Activated CD8-positive, alpha-beta memory T cell treated with anti-CD3 and anti-CD28 coated beads, Interleukin-2, amount 10 ng/mL, durations not matched to agents 7 days and 5 days (primary cell): ENCODE measurements at places on chromosomes 2 and 18. TPM values are rescaled to one million over a fixed set of nuclear protein-coding genes. Genes with fewer than 3 reads are reported as not detected.
A peak's percentile ranks its signal among the peaks of the same experiment; 100 is the strongest.

Gene GPR45
- total RNA-seq = not detected

Gene ADD2
- total RNA-seq = 1.2 TPM

Gene RAB11FIP5
- 1.1 TPM for total RNA-seq

Gene FOXI3
- total RNA-seq = not detected

Gene TOGARAM2
- total RNA-seq = 15.0 TPM

Gene TXNL1
- total RNA-seq = 61.2 TPM

- H3K4me1 ChIP-seq = no peaks in the 10 kb centered on the region
- peak; percentile 34 for DNase-seq
- peaks cover 18% of the 10 kb centered on the region for H3K27me3 ChIP-seq
- H3K36me3 ChIP-seq = no peaks in the 10 kb centered on the region
- H3K4me3 ChIP-seq = no peak overlapping the region
These were observed 42.7 kb downstream of the CYP26B1 start for GRCh38 chr2:72104821-72105588.

GRCh38 chr2:16728351-16729136 lies 62.9 kb upstream of the CYRIA start:
- H3K27me3 ChIP-seq = no peaks in the 10 kb centered on the region
- no peaks in the 10 kb centered on the region for H3K36me3 ChIP-seq
- no peak overlapping the region for H3K27ac ChIP-seq
- no peak overlapping the region for H3K4me3 ChIP-seq

DNA sequence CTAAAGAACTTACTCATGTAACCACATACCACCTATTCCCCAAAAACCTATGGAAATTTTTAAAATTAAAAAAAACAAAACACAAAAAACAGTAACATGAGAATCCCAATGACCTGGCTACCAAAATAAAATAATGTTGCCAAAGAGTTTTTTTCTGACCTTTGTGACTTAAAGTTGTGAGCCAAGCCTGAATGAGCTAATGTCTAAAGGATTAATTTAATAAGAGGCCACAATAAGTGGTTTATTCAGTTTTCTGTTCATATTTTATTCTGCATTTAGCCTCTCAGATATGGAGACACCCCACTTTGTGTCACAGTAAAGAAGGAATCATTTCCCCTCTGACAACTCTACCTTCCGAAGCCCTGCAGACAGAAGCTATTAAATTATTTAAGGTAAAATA lies 42.6 kb upstream of the DYNC2LI1 start:
- no peak for DNase-seq
- H3K36me3 ChIP-seq = no peaks in the 10 kb centered on the region
- no peak overlapping the region for H3K27ac ChIP-seq
- H3K27me3 ChIP-seq = peaks cover 5% of the 10 kb centered on the region
- no peaks in the 10 kb centered on the region for H3K4me1 ChIP-seq

DNA sequence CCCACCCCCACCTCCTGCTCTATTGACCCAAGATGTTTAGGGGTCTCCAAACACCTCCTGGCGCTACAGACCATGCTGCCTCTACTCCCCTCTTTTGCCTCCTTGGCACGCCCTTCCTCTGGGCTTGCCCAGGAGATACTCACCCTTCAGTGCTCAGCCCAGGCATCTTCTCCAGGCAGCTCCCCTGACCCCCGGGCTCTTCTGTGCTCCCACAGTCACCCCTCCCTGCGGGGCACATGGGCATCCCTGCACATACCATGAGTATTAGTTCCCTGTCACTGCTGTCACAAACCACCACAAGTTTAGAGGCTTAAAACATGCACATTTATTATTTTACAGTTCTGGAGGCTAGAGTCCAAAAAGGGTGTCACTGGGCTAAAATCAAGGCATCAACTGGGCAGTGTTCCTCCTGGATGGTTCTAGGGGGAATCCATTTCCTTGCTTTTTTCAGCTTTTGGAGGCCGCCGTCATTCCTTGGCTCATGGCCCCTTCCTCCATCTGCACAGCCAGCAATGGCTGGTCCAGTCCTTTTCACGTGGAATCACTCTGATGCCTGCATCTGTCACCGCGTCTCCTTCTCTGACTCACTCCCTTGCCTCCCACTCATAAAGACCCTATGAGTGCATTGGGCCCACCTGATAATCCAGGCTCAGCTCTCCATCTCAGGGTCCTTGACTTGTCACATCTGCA lies 230.4 kb upstream of the COPS8 start:
- no peak for DNase-seq
- H3K27ac ChIP-seq = no peak overlapping the region
- H3K4me1 ChIP-seq = no peaks in the 10 kb centered on the region
- H3K27me3 ChIP-seq = no peaks in the 10 kb centered on the region
- H3K4me3 ChIP-seq = no peak overlapping the region

GRCh38 chr2:20525041-20526035 lies 78.5 kb downstream of the RHOB start:
- DNase-seq = no peak
- H3K27me3 ChIP-seq = peaks cover 8% of the 10 kb centered on the region
- no peaks in the 10 kb centered on the region for H3K36me3 ChIP-seq
- peak overlapping the region; percentile 12 for H3K27ac ChIP-seq

GRCh38 chr2:124258140-124258880 lies 233.2 kb downstream of the CNTNAP5 start:
- H3K27ac ChIP-seq = no peak overlapping the region
- H3K36me3 ChIP-seq = no peaks in the 10 kb centered on the region
- H3K27me3 ChIP-seq = no peaks in the 10 kb centered on the region
- H3K4me1 ChIP-seq = no peaks in the 10 kb centered on the region
- no peak overlapping the region for H3K4me3 ChIP-seq
- no peak for DNase-seq

GRCh38 chr18:44668270-44668975 lies 12.3 kb upstream of the SETBP1 start:
- H3K27me3 ChIP-seq = peaks cover 38% of the 10 kb centered on the region
- no peak for DNase-seq
- H3K36me3 ChIP-seq = no peaks in the 10 kb centered on the region
- no peak overlapping the region for H3K27ac ChIP-seq

DNA sequence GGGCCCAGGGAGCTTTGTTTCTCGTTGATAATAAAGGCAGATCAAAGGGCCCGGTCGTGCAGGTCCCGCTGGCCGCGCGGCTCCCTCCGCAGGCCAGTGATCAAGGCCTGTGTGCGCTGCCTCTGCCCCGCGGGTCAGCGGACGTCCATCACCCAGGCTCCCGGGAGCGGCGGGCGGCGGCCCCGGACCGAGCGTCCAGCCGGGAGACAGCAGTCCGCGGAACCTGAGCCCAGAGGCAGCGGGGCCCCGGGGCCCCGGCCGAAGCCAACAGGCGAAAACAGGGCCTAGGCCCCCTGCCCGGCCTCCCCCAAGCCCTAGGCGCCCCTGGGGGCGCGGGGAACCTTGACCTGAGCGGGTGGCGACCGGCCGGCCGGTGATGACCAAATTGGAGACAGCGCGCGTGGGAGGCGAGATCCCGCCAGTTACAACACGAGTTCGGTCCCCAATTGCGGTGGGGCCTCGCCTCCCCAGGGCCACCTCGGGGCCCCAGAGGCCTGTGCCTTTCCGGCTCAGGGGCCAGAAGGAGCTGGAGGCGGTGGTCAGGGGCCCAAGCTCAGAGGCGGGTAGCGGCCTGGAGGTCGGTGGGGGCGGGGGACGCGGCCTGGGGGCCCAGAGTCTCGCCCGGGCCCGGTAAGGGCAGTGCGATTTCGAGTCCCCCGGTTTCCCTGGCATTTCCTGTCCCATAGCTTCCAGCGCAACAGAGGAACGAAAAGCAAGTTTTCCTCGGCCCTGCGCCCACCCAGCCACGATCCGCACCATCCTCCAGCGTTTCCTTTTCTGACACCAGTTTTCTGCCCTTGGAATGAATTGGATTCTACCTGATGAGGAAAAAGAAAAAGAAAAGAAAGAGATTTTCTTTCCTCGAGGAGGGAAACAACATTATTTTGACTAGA lies 5.9 kb downstream of the SP9 start:
- no peak for DNase-seq
- peaks cover 76% of the 10 kb centered on the region for H3K27me3 ChIP-seq
- H3K4me3 ChIP-seq = no peak overlapping the region
- peaks cover 2% of the 10 kb centered on the region for H3K36me3 ChIP-seq
- H3K4me1 ChIP-seq = peaks cover 41% of the 10 kb centered on the region
- H3K27ac ChIP-seq = no peak overlapping the region

DNA sequence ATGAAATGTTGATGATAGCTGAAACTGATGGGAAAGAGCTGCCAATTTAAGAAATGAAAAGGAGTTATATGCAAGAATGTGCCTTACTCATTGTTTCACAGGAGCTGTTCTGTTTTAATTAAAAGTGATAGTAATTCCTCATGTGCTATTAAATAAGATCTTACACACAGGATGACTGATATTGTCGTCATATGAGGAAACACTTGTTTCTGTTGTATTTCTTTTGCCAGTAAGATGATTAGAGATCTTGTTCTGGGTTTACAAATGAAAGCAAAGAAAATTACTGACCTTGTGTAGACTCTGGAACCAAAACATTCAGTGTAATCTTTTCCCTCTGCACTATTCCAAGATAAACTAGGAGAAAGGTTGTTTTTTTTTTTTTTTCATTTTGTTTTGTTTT lies 123.6 kb downstream of the MAP3K20 start:
- no peak overlapping the region for H3K27ac ChIP-seq
- H3K27me3 ChIP-seq = no peaks in the 10 kb centered on the region
- no peak for DNase-seq
- H3K4me1 ChIP-seq = no peaks in the 10 kb centered on the region
- no peaks in the 10 kb centered on the region for H3K36me3 ChIP-seq
- H3K4me3 ChIP-seq = no peak overlapping the region

GRCh38 chr2:235935773-235936172 lies 232.4 kb downstream of the GBX2 start:
- DNase-seq = no peak
- H3K36me3 ChIP-seq = no peaks in the 10 kb centered on the region
- H3K4me3 ChIP-seq = no peak overlapping the region
- H3K27me3 ChIP-seq = no peaks in the 10 kb centered on the region
- no peak overlapping the region for H3K27ac ChIP-seq

DNA sequence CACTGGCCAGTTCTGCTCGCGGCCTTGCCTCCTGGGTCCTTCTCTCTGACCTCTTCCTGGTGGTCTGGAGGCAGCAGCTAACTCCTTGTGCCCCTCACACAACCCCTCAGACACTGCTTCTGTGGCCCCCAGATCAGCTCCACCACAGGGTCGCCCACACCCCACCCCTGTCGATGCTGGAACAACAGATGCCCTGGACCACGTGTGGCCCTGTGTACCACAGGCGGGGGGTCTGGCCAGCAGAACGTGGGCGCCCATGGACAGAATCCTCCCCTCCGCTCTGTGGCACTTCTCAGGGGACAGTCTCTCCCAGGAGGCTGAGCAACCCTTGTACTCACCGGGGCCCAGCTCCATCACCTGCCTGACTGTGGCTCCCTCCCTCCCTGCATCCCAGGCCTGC lies 245.6 kb downstream of the NDUFA10 start:
- peaks cover 9% of the 10 kb centered on the region for H3K27me3 ChIP-seq
- no peaks in the 10 kb centered on the region for H3K4me1 ChIP-seq
- no peak overlapping the region for H3K27ac ChIP-seq
- no peak overlapping the region for H3K4me3 ChIP-seq
- no peaks in the 10 kb centered on the region for H3K36me3 ChIP-seq

GRCh38 chr2:222290736-222291484 lies 7.9 kb downstream of the PAX3 start:
- peaks cover 3% of the 10 kb centered on the region for H3K36me3 ChIP-seq
- no peak for DNase-seq
- H3K27ac ChIP-seq = no peak overlapping the region
- H3K4me3 ChIP-seq = no peak overlapping the region
- H3K27me3 ChIP-seq = peaks cover 95% of the 10 kb centered on the region

DNA sequence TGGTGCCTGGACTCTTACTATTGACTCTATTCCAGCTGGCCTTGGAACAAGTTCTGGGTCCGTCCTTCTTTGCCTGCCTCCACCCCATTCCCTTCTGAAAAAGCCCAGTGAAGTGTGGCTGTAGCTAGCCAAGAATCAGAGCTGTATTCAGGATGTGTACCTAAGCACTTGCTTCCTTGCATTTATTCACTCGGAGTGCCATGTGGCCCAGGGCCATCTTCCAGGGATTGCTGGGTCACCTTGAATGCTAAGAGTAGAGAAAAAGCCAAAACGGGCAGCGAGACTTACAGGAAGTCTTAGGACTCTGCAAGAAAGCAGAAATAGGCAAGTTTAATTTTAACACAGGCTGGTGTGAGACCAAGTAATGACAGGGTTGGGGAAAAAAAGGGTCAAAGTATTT lies 4.1 kb downstream of the ITGA6 start:
- H3K27ac ChIP-seq = no peak overlapping the region
- H3K4me3 ChIP-seq = no peak overlapping the region
- peaks cover 35% of the 10 kb centered on the region for H3K4me1 ChIP-seq
- peaks cover 50% of the 10 kb centered on the region for H3K27me3 ChIP-seq
- no peak for DNase-seq
